ENCODE measurements at places on chromosomes 2 and 18.

- DNase-seq: no peak
Measured at GRCh38 chr2:4553241-4553640, 849.9 kb downstream of the DCDC2C start.

- no peak for DNase-seq
Measured at GRCh38 chr2:1676091-1676912, 68.0 kb downstream of the PXDN start.

DNA sequence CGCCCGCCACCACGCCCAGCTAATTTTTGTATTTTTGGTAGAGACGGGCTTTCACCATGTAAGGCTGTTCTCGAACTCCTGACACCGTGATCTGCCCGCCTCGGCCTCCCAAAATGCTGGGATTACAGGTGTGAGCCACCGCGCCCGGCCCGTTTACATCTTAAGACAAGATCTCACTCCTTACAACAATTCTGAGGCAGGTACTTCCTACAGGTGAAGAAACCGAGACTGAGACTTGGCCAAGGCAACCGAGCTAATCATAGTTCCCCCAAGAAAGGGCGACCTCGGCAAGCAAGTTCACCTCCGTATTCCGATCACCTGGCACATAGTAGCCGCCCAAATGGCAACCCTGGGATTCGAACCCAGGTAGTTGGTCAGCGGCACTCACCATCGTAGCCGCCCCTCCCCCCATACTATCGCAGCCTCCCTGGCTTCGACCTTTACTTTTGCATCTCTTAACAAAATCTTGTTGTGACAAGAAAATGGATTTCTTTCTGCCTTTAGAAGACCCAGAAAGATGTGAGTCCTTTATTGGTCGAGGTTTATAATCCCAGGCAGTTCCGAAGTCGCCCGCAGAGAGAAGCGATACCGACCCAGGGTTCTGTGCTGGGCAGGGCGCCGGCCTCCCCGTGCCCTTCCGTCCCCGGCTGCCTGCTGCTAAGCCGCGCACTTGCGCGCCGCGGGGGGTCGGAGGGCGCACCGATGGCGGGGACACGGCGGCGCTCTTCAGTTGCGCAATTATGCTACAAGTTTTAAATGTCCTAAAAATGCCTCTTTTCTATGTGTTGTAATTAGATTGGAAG, 1.1 kb upstream of the FZD5 start:
- DNase-seq: no peak

DNA sequence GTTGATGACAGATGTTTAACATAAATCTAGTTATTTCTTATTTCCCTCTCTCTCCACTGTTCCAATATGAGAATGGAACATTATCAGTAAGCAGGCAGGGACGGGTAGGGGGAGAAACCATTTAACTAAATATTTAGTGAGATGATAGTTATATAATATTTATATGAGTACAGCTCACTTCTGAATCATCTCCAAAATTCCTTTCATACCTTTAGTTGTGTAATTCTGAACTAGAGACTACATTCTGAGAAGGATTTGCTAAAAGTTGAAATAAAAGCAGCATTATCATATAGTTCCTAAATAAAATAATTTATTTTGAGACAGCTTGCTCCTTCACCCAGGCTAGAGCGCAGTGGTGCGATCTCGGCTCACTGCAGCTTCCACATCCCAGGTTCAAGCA, 41.4 kb downstream of the B4GALT6 start:
- no peak for DNase-seq

GRCh38 chr2:46816151-46816845, 99.3 kb downstream of the MCFD2 start:
- DNase-seq: no peak

GRCh38 chr2:24049485-24050021, at the start of gene FKBP1B:
Gene FKBP1B, plus strand, starts transcription at chr2:24049741. Its CDS starts 109 bp downstream, at chr2:24049850.
- DNase-seq: no peak

GRCh38 chr18:10752382-10752781, 226.6 kb downstream of the NAPG start:
- no peak for DNase-seq

Measured in NCI-H2107 (cell line).